Ureter (tissue), 1 donor: ENCODE measurements at places on chromosomes 5 and 9.

GRCh38 chr9:21527579-21527978 lies 45.5 kb upstream of the IFNE start:
- no peak for DNase-seq

DNA sequence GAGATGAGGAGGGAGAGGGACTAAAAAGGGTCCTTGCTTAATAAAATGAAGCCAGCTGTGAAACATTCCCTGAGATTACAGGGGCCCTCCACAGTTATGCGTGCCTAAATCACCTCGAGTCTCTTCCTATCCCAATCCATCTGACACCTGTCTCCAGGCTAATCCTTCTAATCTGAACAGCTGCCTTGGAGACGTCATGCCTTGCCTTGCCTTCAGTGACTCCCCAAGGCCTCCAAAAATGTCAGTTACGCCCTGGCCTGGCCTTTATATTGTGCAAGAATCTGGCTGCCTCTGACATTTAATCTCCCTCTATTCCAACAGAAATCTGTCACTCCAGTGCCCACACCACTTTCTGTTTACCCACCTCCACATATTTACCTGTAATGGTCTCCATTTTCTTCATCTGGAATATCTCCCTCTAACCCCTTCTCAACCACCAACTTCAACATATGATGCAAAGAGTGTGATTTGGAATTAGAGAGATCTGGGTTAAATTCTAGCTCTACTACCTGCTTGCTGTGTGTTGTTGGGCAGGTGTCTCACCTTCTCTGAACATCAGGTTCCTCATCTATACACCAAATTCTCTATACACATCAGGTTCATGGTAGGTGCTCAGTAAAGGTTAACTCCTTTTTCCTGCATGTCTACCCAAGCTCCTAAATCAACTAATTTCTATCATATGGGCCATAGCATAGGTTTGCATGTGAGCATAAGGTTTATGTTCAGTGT lies 57.9 kb downstream of the PTCD2 start:
- DNase-seq = no peak

- no peak for DNase-seq
These were observed 39.9 kb downstream of the STXBP1 start for GRCh38 chr9:127651697-127652610.

DNA sequence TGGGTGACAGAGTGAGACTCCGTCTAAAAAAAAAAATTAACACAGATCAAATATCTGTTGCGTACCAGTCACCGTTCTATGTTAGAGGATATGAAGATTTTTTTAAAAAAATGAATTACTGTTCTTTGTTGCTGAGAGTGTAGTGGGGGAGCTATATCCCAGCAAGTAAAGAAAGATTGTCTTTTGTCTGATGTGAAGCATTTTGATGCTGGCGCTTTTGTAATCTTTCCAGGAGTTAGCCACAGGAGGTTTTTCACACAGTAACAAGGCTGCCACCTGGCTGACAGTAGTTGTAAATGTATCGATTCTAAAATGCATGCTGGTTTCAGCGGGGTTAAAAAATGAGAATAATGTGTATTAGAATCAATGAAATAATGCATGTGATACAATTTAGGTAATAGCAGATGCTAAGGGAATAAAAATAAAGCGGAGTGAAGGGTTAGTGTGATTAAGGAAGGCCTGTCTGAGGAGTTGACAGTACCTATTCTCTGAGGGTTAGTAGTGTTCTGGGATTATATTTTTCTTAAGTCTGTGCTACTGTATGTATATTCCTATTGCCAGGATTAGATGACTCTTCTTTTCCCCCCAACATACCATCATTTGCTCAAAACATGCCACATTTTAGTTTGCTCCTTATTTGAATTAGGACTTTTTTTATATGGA lies 3.4 kb downstream of the LMNB1 start:
- no peak for DNase-seq

DNA sequence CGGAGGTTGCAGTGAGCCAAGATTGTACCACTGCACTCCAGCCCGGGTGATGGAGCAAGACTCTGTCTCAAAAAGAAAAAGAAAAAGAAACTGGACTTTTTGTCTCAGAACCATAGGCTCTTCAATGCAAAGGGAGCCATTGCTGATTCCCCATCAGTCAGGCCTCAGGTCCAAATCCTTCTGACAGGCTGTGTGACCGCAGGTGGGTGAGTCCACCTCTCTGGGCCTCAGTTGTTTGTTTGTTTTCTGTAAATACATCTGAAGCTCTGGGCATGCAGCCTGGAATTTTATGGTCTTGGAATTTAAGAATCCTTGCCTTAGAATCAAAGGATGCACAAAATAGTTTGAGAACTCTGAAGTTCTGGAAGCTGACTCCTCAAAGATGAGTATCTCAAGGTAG lies 21.1 kb upstream of the TOR2A start:
- DNase-seq = no peak

DNA sequence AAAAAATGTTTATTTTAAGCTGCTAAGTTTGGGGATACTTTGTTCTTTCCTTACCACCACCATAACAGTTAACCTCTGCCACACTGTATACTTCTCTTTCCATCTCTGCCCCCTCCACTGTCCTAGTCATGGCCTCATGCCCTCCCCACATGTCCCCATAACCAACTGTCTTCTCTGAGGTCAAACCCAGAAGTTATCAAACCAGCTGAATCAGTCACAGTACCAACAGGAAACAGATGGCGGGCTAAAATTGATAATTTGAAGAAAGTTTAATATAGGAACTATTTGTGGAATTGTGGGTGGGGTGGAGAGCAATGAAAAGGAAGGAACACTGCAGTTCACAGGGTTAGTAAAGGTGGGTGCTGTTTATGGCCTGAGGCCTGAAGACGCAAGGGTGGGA lies 5.7 kb upstream of the DCTN4 start:
- DNase-seq = no peak

DNA sequence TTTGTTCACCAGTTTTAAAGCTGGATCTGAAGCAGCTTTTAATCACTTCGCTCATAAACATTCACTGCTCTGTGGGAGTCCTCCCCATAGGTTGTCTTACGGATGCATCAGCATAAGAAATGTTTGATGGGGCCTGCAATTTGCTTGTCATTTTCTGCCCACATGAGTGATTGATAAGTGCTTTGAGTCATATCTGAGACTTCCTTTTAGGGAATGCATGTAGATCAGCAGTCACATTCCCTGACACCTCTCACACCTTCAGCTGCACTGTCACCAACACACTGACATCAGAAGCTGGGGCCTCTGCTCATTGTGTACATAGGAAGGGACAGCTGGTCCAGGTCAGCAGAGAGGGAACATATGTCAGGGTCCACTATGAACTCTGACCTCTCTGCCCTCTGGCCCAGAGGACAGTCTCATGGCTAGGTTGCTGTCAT lies 84.1 kb upstream of the SPATA31D4 start:
- no peak for DNase-seq

DNA sequence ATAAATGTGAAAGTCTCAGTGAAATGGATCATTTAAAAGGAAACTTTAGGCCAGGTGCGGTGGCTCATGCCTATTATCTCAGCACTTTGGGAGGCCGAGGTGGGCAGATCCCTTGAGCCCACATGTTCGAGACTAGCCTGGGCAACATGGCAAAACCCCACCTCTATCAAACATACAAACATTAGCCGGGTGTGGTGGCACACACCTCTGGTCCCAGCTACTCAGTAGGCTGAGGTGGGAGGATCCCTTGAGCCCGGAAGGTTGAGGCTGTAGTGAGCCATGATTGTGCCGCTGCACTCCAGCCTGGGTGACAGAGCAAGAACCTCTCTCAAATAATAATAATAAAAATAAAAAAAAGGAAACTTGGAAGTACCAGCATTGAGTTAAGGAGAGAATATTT lies 176.1 kb downstream of the HSPA4 start:
- DNase-seq = no peak

- no peak for DNase-seq
These were observed 541.4 kb upstream of the ZNF462 start for GRCh38 chr9:106321394-106322180.

- no peak for DNase-seq
These were observed 88.0 kb downstream of the TRIO start for GRCh38 chr5:14231156-14231555.

DNA sequence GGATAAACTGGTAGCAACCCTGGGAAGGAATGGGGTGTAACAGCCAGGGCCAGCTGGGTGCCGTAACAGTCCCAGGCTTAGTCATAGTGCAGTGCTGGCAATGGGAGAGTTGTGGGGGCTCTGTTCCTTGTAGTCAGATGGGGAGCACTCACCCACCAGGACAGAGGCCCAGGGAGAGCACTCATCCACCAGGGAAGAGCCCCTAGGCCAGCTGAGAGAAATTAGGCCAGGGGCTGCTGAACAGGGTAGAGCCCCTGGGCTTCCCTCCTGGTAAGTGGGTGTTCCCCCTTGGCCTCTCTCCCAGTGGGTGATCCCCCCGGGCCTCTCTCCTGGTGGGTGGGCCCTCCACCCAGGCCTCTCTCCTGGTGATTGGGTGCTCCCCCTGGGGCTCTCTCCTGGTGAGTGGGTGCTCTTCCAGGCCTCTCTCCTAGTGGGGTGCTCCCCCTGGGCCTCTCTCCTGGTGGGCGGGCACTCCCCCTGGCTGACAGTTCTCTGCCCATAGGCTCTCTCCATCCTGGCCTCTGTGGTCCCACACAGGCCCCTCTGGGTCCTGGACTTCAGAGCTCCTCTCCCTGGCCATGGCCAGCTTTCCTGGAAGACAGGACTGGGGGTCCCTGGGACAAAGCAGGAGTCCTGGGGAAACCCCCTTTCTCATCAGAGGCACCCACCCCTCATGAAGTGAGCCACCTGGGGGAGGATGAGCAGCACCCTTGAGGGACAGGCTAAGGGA lies 13.4 kb downstream of the FGD3 start:
- DNase-seq = no peak

- DNase-seq = no peak
These were observed 560.5 kb downstream of the TUSC1 start for GRCh38 chr9:25117791-25118190.

GRCh38 chr9:122695696-122696095 lies 20.8 kb downstream of the OR1L3 start:
- DNase-seq = no peak

DNA sequence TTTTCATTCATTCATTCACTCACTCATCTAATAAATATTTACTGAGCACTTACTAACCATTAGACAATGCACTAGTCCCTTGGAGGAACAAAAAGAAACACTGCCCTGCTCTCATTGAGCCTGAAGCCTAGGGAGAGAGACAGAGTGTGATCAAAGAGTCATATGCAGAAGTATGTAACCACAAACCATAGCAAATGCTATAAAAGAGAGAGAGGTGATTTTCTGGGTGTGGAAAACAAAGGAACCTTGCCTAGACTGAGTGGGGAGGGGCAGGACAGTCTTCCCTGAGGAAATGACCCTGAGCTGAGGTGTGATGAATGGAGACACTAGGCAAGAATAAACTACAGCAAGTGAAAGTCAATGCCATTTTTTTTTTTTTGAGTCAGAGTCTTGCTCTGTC lies 10.8 kb upstream of the ADRA1B start:
- DNase-seq = no peak

GRCh38 chr5:55530669-55531068 lies 4.1 kb downstream of the PLPP1 start:
- DNase-seq = no peak
